MCF 10A (cell line): ENCODE measurements at places on chromosomes 3 and 15. TPM values are rescaled to one million over a fixed set of nuclear protein-coding genes. Genes with fewer than 3 reads are reported as not detected.
A peak's percentile ranks its signal among the peaks of the same experiment; 100 is the strongest.

DNA sequence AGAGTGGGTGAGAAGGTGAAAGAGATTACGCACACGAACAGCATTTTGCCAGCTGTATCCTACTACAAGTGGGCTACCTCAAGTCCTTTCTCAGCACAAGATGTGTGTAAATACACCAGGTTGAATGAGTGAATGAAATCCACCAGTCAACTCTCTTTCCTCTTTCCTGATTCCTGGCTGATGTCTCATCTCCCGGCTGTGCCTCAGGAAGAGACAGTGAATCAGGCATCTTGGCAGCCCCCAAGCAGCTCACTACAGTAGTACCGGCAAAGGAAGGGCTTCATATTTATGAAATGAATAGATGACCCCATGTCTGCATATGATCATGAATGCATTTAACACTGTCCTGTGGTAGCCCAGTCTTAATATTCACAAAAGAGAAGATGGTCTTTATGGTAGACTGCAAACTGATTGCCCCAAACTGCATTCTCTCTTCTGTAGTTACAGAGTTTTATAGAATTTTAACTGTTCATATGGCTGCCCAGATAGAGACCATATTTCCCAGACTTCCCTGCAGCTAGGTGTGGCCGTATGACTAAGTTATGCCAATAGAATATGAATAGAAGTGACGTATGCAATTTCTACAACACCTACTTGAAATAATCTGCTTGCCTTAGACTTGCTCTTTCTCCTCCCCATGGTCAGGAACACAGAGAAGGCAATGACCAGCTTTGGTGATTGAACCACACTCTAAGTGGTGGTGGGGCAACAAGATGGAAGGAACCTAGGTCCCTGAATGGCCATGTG, 22.7 kb downstream of the MGLL start:
- no peaks in the 10 kb centered on the region for H3K36me3 ChIP-seq
- peak; percentile 65 for DNase-seq
- H3K27me3 ChIP-seq, result no peaks in the 10 kb centered on the region
- H3K4me1 ChIP-seq, result peaks cover 42% of the 10 kb centered on the region
- peak overlapping the region; percentile 37 for H3K27ac ChIP-seq

The ZNF445 gene
- 10.1 and 11.0 TPM in 2 replicates for total RNA-seq

DNA sequence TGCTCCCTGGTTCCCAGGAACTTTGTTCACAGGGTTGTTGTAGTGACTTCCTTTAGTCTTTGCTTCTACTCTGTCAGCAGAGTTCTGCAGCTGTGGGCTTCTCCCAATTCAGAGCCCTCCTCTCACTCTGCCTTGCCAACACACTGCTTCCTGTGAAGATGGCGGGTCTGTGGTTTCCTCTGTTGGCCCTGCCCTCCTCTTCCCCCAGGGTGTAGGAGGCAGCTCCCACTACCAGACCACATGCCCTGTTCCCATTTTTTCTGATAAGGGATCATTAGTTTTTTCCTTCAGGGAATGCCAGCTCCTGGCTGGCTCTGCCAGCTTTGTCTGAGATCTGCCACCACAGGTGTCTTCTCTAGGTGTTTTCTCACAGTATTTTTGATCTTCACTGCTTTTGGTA, 12.7 kb downstream of the SPSB4 start:
- no peak overlapping the region for H3K4me3 ChIP-seq
- no peak overlapping the region for H3K27ac ChIP-seq
- no peaks in the 10 kb centered on the region for H3K36me3 ChIP-seq
- no peaks in the 10 kb centered on the region for H3K4me1 ChIP-seq
- no peak for DNase-seq
- peaks cover 31% of the 10 kb centered on the region for H3K27me3 ChIP-seq

DNA sequence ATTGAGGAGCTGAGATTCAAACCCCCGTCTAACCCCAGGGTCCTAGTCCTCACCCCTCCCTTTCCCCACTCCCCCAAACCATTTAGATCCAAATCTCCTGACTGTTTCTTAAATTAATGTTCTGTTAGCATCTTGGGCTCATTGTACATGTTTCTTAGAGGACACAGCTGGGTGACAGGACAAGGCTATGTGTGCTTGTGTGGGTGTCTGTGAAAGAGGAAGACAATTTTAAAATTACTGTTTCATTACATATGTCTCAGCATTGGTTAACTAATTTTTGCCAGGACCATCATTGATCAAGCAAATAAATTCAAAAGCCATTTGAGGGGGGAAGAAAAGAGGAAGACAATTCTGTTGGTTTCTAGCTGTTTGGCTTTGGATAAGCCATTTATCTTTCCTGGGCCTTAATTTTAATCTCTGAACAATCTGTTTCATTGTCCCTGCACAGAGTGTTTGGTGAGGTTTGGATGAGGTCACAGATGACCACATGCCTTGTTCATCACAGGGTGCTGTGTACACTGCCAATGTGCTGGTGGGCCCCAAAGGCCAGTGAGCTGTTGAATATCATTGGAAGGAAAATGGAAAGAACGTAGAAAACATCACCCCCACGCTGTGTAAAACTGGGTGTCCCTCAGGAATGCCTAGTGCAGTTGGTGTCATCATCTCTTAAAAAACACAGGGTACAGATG, 51.9 kb downstream of the RPLP1 start:
- no peak overlapping the region for H3K27ac ChIP-seq
- H3K36me3 ChIP-seq, result no peaks in the 10 kb centered on the region
- H3K27me3 ChIP-seq, result no peaks in the 10 kb centered on the region
- H3K4me3 ChIP-seq, result no peak overlapping the region

- no peaks in the 10 kb centered on the region for H3K4me1 ChIP-seq
- peaks cover 11% of the 10 kb centered on the region for H3K27me3 ChIP-seq
- peaks cover 6% of the 10 kb centered on the region for H3K36me3 ChIP-seq
- H3K4me3 ChIP-seq, result no peak overlapping the region
- H3K27ac ChIP-seq, result no peak overlapping the region
Observed at GRCh38 chr15:62254137-62254934, 89.3 kb upstream of the C2CD4B start.

The KBTBD12 gene
- not detected in 2 replicates for total RNA-seq

- no peaks in the 10 kb centered on the region for H3K36me3 ChIP-seq
- H3K27me3 ChIP-seq, result peaks cover 53% of the 10 kb centered on the region
- no peaks in the 10 kb centered on the region for H3K4me1 ChIP-seq
- H3K27ac ChIP-seq, result no peak overlapping the region
- no peak for DNase-seq
Observed at GRCh38 chr15:46654993-46655392, 1020.2 kb downstream of the SQOR start.

The ECE2 gene
- not detected in 2 replicates for total RNA-seq

GRCh38 chr3:64340641-64341101, 115.4 kb upstream of the PRICKLE2 start:
- no peak overlapping the region for H3K4me3 ChIP-seq
- H3K4me1 ChIP-seq, result peaks cover 40% of the 10 kb centered on the region
- H3K36me3 ChIP-seq, result no peaks in the 10 kb centered on the region
- H3K27ac ChIP-seq, result no peak overlapping the region
- no peak for DNase-seq

DNA sequence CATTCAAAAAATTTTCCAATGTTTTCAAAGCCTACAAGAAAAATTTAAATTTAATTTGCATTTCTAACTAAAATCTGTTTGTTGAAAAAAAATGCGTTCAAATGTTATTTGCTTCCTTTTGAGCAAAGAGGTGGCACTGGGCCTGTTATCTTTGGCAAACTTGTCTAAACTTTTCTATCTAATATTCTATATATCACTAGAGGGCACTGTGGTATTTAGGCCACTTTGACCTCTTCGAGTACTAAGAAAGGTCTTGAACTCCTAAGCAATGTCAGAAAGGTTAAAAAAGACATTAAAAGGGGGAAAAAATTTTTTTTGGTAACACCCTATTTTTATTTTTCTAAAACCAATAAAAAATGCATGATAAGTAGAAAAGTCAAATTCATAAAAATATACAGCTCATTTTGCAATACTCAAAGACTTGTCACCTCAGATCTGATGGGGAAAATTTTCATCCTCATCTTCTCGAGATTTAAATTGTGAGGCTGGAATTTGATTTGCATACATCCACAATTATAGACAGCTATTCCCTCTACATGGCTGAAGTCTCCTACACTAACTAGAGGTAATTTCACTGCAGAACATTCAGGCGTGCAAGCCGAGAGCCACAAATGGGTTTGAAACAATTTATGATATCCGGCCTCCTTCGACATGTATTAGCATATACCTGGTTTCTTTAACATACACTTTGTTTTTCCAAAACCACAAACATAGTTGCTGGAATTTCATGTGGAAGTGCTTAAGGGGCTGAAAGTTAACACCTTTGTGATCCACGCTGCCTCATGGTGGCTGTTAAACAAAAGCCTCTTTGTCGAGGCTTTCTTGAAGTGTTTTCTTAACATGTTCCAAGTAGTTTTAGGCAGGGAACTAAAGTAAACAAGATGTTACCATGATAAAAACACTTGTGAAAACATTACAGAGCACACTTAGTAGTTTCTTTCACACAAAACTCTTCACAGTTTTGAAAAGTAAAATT, 576.4 kb downstream of the FOXP1 start:
- peaks cover 10% of the 10 kb centered on the region for H3K36me3 ChIP-seq
- peak; percentile 48 for DNase-seq
- H3K27ac ChIP-seq, result peak overlapping the region; percentile 63
- H3K4me3 ChIP-seq, result no peak overlapping the region
- peaks cover 15% of the 10 kb centered on the region for H3K4me1 ChIP-seq

GRCh38 chr3:189001559-189001958, 170.2 kb upstream of the TPRG1 start:
- no peaks in the 10 kb centered on the region for H3K27me3 ChIP-seq
- DNase-seq, result peak; percentile 72
- peaks cover 6% of the 10 kb centered on the region for H3K4me1 ChIP-seq
- H3K27ac ChIP-seq, result no peak overlapping the region
- no peak overlapping the region for H3K4me3 ChIP-seq
- no peaks in the 10 kb centered on the region for H3K36me3 ChIP-seq

The USP50 gene
- not detected in 2 replicates for total RNA-seq
